ENCODE measurements at places on chromosomes 4 and X.
A peak's percentile ranks its signal among the peaks of the same experiment; 100 is the strongest.

DNA sequence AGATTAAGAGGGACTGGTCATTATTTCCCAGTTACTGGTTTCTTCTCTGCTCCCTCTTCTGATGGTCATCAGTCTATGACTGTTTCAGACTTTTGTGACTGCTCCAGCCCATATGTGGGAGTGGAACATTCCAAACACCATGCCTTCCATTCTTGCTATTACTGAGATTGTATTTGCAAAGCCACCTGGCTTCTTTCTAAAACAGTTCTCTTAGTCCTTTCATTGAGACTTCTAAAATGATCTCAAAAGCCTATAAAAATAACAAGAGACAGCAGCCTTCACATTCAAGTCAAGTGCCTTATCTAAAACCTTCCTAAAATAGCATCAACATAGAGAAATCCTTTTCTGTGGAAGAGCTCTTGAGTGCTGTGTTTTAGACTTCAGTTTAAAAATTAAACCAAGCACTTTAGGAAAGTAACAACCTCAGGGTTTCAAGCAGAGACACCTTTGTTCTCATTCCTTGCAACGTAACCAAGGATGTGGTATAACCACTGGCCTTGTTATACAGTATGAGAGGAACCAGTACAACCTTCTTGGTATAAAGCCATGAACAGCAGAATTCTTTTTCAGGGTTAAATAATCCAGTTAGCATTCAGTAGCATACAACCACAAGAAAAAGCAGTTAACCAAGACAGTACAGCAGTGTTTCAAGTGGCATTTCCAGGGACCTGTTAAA lies 97.1 kb downstream of the NFKB1 start:
- peak; percentile 24 for DNase-seq

GRCh38 chr4:168598191-168598590 lies 101.3 kb downstream of the PALLD start:
- peak; percentile 58 for DNase-seq

DNA sequence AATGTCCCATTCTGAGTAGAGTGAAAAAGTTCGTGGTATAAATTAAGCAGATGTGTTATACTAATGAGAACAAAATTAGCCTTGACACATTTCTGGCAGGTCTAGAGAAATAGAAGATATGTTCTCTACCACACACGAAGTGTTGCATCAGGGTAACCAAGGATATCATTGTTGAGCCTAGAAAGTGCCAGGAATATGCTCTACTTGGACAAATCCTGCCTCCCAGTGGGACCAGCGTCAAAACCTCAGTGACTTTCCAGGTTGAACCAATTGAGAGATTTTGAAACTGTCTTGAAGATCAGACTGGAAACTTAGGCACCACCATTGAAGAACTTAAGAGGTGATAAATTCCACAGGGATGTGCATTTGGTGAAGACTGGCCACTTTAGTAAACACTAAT lies 115.9 kb downstream of the HPGD start:
- DNase-seq, result no peak

DNA sequence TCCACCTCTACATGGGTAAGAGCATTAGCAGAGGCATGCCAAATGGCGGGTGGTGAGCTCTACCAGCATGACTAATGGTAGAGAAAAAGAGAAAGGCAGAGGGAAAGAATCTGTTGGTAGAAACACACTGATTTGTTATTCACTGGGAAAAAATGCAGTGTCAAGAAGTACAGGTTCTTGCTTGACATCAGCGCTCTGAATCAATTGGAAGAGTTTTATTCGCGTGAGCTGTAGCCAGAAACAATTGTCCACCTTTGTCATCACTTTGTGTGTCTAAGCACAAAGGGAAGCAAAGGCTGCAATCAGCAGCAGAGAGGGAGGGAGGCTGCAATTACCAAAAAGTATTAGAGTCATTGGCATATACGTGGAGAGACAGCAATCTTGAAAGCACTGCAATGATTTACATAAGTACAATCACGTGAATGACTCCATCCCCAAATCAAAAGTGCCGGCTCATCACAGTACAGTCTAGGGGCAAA lies 67.7 kb upstream of the HS3ST1 start:
- DNase-seq, result no peak

- DNase-seq, result no peak
Observed at GRCh38 chr4:11546391-11547175, 117.9 kb upstream of the HS3ST1 start.

DNA sequence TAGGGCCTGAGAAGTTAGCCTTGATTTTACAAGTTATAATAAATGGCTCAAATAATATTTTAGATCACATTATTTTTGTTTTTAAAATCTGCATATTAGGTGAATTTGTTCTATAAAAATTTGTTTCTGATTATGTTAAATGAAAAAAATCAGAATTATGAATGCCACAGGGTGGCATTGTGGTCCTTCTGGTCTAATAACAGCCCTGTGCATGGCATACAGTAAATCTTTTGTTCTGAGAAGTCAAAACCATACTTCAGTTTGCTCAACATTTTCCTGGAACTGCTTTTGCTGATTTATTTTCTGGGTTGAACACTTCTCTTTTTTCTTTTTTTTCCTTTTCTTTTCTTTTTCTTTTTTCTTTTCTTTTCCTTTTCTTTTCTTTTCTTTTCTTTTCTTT lies 101.0 kb upstream of the UBQLN2 start:
- DNase-seq, result no peak

DNA sequence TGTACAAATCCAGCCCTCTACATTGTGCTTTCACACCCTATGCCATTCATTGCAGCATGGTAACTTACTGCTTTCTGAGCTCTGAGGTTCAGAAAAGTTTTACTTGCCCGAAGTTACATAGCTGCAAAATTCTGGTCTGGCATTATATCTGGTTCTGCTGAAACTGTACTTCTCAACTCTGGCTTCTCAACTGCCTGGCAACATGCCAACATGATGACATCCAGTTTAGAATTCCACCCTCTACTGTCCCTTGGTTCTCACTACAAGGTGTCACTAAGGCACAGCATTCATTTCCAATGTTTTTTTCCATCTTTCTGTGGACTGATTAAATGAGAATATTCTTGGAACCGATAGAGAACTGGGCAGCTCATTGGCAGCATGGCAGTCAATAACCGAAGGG lies 242.9 kb upstream of the PRPS2 start:
- no peak for DNase-seq

DNA sequence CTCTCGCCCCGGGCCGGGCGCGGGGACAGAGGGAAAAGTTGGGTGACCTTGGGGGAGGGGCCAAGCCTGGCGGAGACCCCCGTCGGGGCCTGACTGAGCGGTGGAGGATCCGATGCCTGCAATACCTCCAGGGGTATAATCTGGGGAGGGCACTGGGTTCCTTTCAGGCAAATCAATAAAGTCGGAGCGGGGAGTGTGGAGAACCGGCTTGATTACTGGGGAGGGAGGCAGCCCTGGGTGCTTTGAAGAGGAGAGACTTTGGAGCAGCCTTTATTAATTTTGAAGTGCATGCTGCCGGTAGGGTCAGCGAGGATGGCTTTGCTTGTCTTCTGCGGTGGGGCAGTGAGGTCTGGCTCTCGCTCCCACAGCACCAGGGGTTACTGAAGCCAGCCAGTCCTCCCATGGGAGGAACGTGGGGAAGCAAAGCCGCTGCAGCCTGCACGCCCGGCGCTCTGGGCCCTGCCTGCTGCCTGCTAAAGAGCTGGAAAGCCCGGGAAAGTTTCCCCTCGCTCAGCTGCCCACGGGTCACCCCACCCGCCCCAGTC lies 403 bp upstream of the LGI2 start:
- DNase-seq, result peak; percentile 19

DNA sequence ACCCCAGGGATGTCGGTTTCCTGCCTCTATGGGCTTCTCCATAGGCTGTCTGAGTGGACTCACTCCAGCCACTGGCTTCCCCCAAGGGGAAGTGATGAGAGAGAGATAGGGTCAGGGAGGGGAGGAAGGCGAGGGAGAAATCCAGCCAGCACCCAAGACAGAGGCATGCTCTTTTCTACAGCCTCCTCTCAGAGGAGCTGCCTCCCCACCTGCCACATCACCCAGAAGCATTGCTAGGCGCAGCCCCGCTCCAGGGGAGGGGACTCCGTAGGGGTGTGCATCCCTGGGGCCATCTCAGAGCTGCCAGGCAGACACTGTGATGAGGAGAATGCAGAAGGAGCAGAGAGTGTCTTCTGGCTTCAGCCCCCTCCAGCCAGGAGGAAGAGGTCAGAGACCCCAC lies 109.5 kb upstream of the NKX1-1 start:
- DNase-seq, result no peak

GRCh38 chrX:123436512-123437136 lies 252.5 kb downstream of the GRIA3 start:
- DNase-seq, result no peak

GRCh38 chr4:169295822-169296221 lies 25.1 kb upstream of the SH3RF1 start:
- DNase-seq, result no peak

- DNase-seq, result peak; percentile 66
Observed at GRCh38 chrX:22159071-22159470, 113.6 kb upstream of the CBLL2 start.

DNA sequence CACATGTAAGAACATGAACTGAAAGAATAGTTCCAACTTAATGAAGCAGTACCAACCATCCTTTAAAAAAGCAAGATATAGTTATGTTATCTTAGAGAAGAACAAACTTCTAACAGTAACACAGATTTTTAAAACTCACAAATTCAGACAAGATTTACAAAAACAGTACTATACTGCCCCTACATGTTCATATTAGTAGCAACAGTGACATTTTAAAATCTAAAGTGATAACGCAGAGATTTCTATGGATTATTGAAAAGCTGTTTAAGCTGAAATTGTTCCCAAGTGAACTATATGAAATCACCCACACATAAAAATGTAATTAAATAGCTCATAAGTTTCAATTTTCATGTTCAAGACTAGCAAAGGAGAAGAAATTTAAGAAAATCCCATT lies 166.0 kb downstream of the FBXW7 start:
- DNase-seq, result peak; percentile 18

DNA sequence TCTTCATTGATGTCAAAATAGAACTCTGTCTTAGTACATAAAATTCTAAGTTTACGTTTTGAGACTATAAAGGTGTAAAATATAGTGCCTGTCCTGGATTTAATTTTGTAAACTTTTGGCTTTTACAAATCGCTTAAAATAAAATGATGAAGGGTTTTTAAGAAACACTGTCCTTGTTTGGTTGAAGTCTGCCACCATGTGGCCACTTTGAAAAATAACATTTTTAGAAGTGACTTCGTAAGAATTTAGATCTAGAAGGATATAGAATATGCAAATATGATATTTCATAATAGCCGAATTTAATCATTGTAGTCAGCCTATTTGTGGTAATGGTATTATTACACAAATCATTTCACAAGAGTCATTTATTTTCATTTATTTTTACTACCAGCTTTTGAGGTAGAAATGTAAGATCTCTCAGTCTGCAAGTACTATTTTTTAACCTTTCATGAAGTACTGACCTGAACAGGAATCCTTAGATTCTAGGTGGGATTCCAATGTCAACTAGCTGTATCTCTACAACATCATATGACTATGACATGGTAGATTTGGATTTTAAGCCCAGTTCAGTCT lies 31.0 kb upstream of the FAT4 start:
- DNase-seq, result peak; percentile 48

- no peak for DNase-seq
Observed at GRCh38 chr4:68591204-68591603, 15.1 kb upstream of the UGT2B17 start.

GRCh38 chr4:8539661-8540060 lies 40.5 kb upstream of the GPR78 start:
- no peak for DNase-seq

DNA sequence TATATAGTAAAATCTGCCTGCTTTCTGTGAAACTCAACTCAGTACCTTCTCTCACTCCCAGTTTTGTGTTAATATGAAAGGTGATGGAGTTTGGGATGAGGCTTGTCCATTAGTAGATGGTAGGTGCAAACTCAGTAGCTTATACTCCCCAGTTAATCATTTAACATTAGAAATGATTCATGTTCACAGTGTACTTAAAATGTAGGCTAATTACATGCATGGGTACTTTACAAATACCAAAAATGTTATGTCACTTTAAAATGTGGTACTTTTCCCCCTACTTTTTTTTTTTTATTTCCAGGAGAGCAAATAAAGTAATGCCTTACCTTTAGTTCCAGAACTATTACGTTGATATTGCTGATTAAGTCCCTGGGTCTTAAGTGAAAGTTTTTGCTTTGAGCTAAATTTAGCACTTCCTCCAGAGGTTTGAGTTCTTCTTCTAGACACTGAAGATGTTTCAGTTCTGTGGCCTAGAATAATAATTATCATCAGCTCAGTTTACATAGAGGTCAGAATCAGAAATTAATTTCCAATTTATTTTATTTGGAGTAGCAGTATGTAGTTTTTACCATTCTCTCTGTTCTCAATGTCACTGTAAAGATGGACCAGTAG lies 3.0 kb downstream of the IL2 start:
- no peak for DNase-seq

GRCh38 chrX:150365051-150365989 lies 2.2 kb downstream of the MAMLD1 start:
- peak; percentile 63 for DNase-seq

DNA sequence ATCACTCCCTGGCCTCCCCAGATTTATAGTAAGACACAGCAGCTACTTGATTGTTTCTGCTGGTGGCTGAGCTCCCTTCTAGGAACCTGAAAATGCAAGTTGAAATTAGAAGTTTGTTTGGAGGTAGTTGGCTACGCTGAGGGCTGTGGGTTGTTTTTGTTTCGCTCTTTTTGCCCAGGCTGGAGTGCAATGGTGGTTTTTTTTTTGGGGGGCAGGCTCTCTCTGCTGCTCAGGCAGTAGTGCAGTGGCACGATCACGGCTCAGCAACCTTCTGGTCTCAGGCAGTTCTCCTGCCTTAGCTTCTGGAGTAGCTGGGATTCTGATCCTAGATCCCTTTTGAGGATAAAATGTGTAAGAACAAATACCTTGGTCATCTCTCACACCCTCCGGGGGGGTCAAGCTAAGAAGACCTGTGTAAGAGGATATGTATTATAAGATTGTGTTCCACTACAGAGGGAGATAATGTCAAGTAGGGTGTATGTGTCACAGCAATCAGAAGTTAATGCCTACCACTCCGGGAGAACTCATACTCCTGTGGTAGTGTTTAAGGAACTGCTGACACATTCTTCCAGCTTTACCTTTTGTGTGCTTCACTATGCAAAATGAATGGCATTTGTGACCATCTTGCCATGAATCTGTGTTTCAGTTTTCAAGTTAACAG lies 9.7 kb downstream of the JADE1 start:
- peak; percentile 42 for DNase-seq

- peak; percentile 98 for DNase-seq
Observed at GRCh38 chr4:138650929-138651448, 364.6 kb upstream of the NOCT start.

DNA sequence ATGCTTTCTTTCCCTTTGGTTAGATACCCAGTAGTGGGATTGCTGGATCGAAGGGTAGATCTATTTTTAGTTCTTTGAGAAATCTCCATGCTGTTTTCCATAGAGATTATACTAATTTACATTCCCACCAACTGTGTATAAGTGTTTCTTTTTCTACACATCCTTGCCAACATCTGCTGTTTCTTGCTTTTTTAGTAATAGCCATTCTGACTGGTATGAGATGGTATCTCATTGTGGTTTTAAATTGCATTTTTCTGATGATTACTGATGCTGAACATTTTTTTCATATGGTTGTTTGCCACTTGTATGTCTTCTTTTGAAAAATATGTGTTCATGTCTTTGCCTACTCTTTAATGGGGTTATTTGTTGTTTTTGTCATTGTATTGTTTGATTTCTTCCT lies 6.6 kb upstream of the AGA start:
- DNase-seq, result peak; percentile 92

GRCh38 chr4:112253382-112254000 lies 21.9 kb downstream of the AP1AR start:
- DNase-seq, result peak; percentile 6

GRCh38 chr4:158169931-158170690 lies 2.7 kb downstream of the GASK1B start:
- DNase-seq, result no peak
